ENCODE measurements at places on chromosomes 3 and 15.

DNA sequence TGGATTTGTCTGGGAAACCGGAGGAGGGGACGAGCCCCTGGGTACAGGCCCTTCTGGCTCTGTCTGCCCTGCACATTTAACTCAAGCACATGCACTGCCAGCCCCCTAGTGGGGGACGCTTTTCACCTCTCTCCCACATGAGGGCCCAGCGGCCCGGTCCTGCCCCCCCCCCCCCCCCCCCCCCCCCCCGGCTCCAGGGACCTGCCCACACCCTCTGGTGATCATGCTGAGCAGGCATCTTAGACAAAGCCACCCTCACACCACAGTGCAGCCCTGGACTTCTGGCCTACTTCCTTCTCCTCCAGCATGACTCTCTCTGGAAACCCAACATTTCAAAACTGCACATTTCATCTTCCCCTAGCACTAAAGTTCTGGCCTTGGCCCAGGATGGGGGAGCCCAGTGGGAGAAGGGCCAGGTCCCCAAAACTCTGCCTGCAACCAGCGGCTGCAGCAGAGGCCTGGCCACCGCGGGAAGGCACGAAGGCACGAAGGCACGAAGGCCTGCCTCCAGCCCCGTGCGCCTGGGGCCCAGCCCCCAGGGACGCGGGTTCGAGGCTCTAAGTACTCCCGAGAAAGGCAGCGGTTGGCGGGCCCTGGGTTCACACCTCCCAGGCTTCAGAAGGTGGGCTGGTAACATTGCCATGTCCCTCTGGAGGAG is 14.1 kb downstream of the KLF15 start:
- no peak for DNase-seq

DNA sequence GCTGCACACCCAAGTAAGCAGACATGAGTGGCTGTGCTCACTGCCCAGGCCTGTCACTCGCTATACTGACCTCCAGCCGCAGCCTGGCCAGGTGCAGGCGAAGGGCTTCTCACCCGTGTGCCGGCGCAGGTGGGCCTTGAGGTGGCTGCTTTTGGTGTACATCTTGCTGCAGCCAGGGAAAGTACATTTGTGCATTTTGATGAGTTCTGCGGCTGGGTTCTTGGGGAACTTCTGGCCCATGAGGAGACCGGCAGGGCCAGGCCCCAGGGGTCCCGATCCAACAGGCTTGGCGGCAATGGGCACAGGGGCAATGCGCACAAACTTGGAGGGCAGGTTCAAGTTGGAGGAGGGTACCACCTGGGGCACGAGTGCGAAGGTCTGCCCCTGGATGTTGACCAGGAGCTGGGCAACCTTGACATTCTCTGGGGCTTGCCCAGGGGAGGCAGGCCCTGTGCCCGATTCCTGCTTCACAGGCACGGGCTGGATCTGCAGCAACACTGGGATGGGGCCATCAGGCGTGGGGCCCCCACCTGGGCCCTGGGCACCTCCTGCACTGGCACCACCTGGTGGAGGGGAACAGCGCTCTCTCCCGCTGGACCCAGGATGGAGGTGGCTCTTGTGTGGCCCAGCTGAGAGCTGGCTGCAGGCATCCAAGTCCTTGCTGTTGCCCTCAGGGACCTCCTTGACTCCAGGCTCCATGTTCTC is 5.3 kb downstream of the KLF15 start:
- DNase-seq: no peak

- DNase-seq: no peak
These were observed 35.3 kb downstream of the KLF13 start for GRCh38 chr15:31361764-31362515.

DNA sequence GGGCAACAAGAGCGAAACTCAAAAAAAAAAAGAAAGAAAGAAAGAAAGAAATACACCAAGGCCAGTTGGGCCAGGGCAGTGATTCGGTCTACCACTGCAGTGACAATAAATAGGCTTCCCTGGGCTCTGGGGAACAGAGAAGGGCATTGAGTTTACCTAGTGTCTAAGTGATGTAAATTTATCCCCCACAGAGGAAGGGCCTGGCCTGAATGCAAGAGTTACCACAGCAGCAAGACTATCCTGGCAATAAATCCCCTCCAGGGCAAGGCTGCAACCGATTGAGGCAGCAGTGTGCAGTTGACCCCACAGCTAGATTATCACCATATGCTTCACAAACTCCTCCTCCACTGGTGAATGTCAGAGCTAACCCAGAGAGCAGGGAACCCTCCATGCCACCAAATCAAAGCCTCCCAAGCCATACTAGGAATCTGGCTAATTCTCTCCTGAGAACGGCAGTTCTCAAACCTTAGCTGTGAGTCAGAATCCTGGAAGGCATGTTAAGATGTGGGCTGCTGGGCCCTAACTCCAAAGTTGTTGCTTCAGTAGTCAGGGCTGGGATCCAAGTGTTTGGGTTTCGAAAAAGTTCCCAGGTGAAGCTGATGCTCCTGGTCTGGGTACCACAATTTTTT is 64.3 kb upstream of the GATM start:
- DNase-seq: no peak

DNA sequence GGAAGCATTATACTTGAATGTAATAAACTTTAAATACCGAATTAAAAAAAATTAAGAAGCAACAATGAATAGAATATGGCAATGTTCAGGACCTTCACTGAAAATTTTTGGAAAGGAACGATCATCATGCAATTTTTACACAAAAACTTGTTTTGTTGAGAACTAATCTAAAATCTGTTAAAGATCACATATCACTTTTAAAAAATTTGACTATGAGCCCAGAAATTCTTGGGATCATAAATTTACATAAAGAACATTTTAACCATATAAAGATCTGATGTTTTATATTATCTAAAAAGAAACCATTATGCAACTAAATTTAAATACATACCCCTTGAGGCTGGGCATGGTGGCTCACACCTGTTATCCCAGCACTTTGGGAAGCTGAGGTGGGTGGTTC is 76.2 kb upstream of the MELTF start:
- DNase-seq: no peak

DNA sequence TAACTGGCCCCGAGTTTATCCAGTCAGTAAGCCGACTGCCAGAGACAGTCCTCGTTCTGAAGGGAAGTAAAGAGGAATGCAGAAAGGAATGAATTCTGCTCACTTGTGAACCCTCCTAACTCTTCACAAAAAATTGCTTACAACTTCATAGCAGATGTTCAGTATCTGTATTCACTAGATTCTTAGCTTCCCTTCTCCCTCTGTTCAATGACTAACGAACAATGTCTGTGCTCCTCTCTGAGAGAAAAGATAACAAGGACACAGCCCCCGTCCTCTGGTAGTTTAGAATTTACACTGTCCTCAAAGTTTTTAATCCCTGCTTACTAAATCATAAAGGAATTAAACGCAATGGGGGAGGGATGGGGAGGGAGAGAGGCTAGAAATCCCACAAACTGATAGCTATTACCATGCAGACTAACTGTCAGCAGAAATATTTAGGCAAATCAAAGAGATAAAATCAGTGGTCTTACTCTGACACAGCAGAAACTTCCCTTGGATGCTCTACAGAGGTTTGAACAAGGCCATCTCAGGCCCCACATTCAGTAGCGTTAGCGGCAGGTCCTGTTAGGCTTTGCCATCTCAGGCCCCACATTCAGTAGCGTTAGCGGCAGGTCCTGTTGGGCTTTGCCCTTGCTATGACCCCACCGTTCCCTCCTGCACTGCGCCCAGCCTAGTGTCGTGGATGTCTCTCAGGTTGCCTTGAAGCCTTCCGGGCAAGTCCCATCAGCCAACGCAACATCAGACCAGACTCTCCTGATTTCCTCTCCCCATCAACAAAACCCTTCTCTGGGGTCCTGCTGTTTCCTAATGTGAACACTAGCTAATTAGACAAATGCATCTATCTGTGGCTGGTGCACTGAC is 23.4 kb downstream of the NRROS start:
- no peak for DNase-seq

Measured in forelimb muscle (tissue), 1 donor.